ENCODE measurements at places on chromosomes 7 and 10.

DNA sequence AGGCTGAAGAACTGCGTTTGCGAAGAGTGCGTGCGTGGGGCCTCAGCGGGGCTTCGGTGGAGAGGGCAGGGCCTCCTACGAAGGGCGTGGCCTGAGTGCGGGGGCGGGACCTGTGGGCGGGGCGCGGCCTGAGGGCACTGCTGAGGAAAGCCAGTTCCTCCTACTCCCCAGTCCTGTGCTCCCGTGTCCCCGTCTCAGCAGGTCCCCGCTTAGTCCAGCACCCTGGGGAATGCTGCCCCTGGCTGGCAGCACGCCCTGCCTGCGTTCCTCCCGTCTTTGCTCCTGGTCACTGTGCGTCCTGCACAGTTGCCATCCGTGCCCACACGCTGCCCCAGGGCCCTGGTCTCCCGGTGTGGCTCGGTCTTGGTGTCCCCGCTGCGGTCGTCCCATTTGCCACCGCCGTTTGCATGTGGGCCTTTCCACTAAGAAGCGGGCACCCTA lies 177.1 kb downstream of the ZNF248 start:
- no peak for DNase-seq

DNA sequence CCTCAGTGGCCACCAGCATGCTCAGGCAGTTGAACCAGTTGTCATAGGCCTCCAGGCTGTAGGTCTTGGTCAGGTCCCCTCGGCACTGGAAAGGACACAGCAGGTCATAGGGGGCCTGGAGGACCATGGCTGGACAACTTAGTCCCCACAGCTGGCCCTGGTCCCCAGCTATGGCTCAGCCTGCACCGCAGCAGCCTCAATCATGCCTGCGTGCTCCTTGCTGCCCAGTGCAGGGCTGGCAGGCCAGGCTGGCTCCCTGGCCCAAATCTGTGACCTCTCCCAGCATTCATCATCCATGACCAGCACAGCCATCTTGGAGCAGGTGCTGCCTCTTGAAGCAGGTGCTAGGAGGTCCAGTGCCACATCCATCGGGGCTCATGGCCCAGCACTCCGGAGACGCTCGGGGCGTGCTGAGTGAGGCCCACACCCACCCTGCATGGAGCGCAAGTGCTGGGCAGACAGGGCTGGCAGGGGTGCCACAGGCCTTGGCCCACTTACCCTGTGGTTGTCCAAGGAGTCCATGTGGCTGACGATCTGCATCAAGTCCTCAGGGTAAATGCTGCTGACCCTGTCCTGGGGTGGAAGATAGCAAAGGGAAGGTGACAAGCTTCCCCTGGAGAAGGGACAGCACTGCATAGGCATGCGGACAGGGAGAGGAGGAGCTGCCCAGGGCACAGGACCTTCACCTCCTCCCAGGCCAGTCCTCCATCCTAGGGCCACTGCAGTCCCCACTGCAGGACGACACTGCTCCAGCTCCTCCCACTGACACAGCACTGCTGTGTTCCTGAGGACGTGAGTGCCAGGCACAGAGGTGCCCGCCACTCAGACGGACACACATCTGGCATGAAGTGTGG lies 61.7 kb downstream of the CSGALNACT2 start:
- no peak for DNase-seq

DNA sequence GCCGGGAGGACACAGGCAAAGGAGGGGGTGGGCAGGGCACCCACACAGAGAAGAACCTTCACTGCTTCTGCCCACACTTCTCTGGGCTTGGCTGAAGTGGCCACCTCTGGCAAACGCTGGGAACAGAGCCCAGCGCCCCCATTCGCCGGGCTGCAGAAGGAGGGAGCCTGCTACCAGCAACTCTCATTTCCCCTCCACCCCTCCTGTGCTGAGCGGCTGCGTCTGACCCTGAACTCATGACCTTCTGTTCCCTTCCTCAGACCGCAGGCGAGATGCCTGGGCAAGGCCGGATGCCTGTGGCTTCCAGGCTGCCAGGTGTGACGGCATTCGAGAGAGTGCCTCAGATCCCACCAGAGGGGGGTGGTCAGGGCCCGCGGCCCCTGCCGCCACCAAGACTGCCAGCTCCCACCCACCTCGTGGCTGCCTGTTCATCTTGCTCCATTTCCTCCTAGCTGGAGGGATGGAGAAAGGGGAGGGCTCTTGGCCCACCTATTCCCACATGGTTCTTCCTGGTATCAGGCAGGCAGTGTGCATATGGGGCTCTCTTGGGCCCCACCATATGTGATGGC lies 19.8 kb downstream of the DNAJB12 start:
- DNase-seq, result peak; percentile 69

- DNase-seq, result no peak
Observed at GRCh38 chr10:44306762-44307161, 78.1 kb downstream of the CXCL12 start.

GRCh38 chr7:139669106-139670061 lies 108.4 kb downstream of the HIPK2 start:
- DNase-seq, result no peak

DNA sequence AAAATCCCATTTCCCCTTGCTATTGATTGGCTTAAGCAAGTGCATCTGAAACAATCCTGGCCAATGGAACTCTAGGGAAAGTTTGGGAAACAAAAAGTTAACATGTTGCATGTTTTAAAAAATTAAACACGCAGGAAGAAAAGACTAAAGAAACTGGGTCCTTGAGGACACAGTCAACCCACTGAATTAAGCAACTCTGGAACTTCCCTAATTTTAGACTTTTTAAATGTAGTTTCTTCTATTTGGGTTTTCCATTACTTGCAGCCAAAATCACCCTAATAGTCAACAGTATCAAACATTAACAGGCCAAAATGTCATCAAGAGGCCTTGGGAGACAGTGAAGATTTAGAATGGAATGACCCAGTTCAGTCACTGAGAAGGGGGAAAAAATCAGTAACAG lies 40.6 kb downstream of the OSBPL3 start:
- no peak for DNase-seq

DNA sequence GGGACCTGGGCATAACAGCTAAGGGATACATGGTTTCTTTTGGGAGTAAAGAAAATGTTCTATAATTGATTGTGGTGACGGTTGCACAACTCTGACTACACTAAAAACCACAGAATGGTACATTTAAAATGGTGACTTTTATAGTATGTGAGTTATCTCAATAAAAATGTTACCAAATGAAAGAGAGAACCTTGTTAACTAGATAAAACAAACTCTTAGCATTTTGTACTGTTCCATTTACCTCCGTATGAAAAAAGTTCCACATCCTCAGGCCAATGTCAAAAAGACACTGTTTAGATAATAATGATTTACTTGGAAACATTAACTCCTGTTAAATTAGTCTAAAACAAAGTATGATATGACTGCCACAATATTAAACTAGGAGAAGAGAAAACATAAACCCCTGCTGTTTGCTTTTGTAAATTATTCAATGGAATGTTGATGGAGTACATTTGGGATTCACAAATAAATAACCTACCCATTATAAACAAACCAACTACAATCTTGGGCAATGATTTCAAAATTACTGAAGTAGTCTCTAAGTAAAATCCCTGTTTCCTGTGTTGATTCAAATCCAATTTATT lies 60.7 kb downstream of the SMURF1 start:
- DNase-seq, result no peak

DNA sequence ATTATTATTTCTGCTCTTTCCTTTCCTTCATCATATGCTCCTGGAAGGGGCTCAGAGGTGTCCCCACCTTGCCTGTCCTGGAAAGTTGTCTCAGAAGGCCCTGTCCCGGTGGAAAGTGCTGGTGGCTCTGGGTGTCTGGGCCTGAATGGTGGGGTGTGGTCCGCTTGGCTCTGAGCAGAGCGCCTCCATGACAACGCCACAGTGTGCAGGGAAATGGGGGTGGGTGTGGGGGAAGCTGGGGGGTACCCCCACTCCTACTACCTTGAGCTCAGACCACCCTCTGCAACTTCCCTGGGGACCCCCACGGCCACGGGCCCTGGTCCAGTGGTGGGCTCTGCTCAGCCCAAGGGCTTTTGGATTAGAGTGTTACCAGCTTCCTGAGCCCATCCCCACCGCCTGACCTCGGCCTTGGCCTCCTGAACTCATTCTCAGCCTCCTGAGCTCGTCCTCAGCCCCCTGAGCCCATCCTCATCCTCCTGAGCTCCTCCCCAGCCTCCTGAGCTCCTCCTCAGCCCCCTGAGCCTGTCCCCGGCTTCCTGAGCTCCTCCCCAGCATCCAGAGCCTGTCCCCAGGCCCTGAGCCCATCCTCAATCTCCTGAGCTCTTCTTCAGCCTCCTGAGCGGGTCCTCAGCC lies 106.4 kb upstream of the FAM20C start:
- no peak for DNase-seq

DNA sequence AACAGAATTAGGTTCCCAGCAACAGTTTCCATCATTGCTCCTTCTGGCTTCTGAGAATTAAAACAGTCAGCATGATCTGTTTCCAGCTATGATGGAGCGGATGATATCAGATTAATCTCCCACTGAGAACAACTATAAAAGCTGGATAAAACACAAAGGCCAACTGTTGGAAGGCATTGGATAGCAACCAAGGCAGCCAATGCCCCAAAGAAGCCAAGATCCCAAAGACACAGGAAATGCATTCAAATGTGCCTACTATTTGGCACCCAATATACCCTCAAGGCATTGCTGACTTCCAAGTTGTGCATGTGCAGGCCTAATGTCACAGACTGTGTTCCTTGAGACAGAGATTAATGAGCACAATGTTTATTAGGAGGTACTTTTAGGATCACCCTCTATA lies 259.3 kb downstream of the ARHGAP12 start:
- no peak for DNase-seq

GRCh38 chr7:92665926-92666325 lies 75.7 kb upstream of the FAM133B start:
- no peak for DNase-seq

DNA sequence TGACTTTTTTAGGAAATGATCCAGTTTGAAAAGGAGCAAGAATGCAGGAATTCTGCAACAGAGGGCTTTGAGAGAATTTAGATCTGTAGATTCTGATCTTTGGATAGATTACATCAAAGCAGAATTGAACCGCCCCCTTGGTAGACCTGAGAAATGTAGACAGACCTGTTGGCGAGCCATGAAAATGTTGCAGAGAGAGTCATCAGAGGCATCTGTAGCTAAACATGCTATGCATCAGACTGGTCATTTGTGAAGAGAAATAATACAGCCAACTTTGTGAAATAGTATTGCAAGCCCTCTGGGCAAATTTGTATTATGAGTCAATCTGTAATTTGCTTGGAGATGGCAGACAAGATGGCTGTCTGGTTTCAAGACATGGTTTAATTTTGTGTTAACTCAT lies 4.3 kb upstream of the C1GALT1 start:
- no peak for DNase-seq

DNA sequence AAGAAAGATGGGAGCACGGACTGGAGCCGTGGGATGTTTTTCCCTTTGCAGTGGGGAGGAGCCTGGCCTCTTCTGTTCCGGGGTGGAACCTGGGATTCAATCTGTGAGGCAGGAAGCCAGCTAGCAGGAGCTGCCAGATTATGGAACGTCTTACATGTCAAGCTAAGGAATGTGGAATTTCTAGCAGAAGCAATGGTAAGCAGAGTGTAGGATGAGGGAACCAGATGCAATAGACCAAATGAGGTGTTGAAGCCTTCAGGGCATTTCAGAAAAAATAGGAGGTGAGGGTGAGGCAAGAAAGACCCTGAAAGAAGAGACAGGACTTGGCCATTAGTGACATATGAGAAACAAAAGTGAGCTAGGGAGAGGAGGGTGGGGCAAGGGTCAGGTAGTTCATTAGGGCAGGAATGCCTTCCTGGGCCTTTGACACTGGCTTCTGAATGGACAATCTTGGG lies 105.5 kb downstream of the CHN2 start:
- DNase-seq, result no peak

DNA sequence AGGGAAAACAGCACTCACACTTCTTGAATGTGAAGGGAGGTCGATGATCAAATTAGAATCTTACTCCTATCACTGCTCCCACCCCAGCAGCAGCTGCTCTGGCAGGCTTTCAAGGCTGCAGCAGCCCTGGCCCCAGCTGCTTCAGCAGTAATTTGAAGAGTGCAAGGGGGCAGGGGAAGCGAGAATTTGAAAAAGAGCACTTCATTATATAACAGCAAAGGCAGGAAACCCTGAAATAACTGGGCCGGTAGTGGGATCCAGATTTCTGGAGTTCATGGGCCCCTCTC lies 44.9 kb downstream of the MYPN start:
- no peak for DNase-seq

- no peak for DNase-seq
Observed at GRCh38 chr10:124044143-124044862, 49.1 kb downstream of the CHST15 start.

DNA sequence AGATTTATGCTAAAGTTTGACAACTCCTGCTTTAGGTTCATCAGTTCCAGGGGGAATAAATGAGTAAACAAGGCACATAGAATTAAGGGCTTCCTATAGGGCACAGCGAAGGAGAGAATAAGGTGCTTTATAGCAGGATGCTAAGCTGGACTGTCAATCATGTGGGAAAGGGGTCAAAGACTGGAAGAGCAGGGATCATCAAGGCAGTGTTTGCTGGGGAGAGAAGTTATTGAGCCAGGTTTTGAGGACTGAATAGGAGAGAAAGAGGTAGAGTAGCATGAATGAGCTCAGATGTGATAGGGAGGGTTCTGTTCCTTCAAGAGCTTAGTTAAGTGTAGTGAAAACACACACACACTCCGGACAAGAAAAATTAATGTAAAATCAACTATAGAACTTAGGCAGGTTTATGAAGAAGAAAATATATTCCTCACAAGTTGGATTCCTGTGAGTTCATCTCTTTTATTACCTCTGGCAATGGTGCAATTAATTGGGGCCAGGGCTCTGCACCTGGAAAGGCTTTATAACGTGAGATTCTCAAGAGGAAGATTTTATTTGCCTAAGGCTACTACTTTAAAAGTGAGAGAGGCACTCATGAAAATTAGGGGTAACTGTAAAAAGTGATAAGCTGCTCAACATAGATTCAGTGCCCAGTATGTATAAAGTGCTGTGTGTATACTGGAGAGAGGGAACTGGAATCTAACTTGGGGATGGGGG lies 222.4 kb downstream of the AUTS2 start:
- no peak for DNase-seq

- DNase-seq, result no peak
Observed at GRCh38 chr10:80168679-80169380, 36.3 kb downstream of the PLAC9 start.

GRCh38 chr10:121059351-121059750 lies 208.2 kb downstream of the WDR11 start:
- no peak for DNase-seq

DNA sequence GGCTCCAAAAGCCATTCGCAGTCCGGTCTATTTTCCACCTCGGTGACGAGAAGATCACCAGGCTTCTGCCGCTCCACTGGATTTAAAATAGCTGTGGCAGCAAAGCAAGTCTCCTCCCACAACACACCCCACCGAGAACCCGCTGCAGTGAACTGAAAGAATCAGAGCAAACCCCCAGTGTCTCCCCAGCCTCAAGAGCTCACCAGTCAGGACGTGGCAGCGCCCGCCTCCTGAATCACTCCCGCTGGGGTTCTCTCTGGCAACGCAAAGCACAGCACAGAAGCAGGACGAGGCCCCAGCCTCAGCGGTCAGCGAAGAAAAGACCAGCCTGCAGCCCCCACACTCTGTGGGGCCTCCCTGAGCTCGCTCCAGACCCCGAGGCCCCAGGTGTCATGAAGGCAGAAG lies 126.1 kb upstream of the PPP2R2D start:
- no peak for DNase-seq

- no peak for DNase-seq
Observed at GRCh38 chr7:86479144-86479543, 164.6 kb upstream of the GRM3 start.

- no peak for DNase-seq
Observed at GRCh38 chr10:11036424-11037011, 18.8 kb downstream of the CELF2 start.

GRCh38 chr10:118725886-118726500 lies 28.8 kb downstream of the CACUL1 start:
- no peak for DNase-seq

- DNase-seq, result no peak
Observed at GRCh38 chr10:131812736-131813604, 87.8 kb upstream of the PPP2R2D start.

Measured in stimulated activated CD8-positive, alpha-beta memory T cell treated with anti-CD3 and anti-CD28 coated beads, Interleukin-4, amount 100 ng/mL, for 4 hours (primary cell).